Pericardium fibroblast (primary cell): ENCODE measurements at places on chromosomes 1 and 21. TPM values are rescaled to one million over a fixed set of nuclear protein-coding genes. Genes with fewer than 3 reads are reported as not detected.

Gene KDF1
- not detected in 2 replicates for total RNA-seq

Gene FCRL2
- total RNA-seq: not detected in 2 replicates

Gene S100A11
- total RNA-seq: 428 and 784 TPM in 2 replicates

Gene CDC42BPA
- 19.4 and 25.5 TPM in 2 replicates for total RNA-seq

Gene CD1D
- total RNA-seq: 1.7 and 12.5 TPM in 2 replicates

Gene USP21
- total RNA-seq: 9.0 and 10.4 TPM in 2 replicates

Gene CRB1
- not detected in 2 replicates for total RNA-seq

Gene HENMT1
- total RNA-seq: 2.7 and 3.7 TPM in 2 replicates

Gene CYP2J2
- total RNA-seq: 1.4 TPM in 1 of 2 replicates, not detected in the other

Gene AMY1B
- total RNA-seq: not detected in 2 replicates

Gene FTCD
- 1.4 TPM in 1 of 2 replicates, not detected in the other for total RNA-seq

Gene NAXE
- 61.6 and 67.2 TPM in 2 replicates for total RNA-seq
